ENCODE measurements at places on chromosomes 7 and 10. TPM values are rescaled to one million over a fixed set of nuclear protein-coding genes. Genes with fewer than 3 reads are reported as not detected.

CYP3A4 gene
- total RNA-seq: not detected

TEX36 gene
- total RNA-seq: not detected

GIMAP2 gene
- 42.9 TPM for total RNA-seq

FAM237B gene
- total RNA-seq: not detected

AKR1E2 gene
- total RNA-seq: 2.6 TPM

H2BK1 gene
- total RNA-seq: not detected

CFAP70 gene
- total RNA-seq: 0.86 TPM

KCNIP2 gene
- total RNA-seq: 1.0 TPM

CHST12 gene
- 8.3 TPM for total RNA-seq

FFAR4 gene
- total RNA-seq: not detected

RINT1 gene
- total RNA-seq: 28.4 TPM

LBX1 gene
- not detected for total RNA-seq

HACD1 gene
- 1.9 TPM for total RNA-seq

EPO gene
- not detected for total RNA-seq

JCAD gene
- total RNA-seq: 0.04 TPM

DNA sequence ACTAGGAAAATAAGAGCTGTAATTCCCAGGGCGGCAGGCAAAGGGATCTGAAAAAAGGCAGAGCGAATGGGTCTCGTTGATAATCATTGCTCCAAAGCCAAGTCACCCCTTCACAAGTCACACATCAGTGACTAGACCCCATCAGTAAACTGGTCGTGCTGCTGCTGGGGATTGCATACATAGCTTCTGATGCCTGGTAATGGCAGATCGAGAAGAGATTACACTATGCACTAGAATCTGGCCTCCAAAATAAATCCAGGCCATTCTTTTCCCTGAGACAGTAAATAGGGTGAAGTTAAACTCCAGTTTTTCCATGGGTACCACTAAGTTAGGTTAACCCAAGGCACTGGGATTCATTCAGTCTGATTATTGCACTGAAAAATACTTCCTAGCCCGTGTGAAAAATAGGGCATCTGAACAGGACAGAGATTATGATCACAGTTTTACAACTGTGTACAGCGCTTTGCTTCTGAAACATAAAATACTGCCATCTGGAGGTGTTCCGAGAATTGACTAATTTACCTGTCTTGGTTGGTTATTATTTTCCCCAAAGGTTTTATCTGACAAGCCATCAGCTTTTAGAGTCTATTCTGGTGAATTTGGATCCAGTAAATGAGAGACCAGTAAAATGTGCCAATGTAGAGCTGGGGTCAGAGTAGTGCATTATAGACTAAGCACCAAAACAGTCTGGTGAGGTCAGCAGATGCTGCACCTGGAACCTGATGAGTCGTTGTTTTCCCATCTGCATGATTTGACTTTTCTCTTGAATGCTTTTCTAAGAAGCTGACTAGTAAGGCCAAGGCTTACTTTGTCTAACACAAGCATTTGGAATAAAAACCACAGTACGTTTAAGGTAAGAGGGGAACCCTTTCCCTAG, 82.9 kb upstream of the AFAP1L2 start:
- DNase-seq: no peak

DNA sequence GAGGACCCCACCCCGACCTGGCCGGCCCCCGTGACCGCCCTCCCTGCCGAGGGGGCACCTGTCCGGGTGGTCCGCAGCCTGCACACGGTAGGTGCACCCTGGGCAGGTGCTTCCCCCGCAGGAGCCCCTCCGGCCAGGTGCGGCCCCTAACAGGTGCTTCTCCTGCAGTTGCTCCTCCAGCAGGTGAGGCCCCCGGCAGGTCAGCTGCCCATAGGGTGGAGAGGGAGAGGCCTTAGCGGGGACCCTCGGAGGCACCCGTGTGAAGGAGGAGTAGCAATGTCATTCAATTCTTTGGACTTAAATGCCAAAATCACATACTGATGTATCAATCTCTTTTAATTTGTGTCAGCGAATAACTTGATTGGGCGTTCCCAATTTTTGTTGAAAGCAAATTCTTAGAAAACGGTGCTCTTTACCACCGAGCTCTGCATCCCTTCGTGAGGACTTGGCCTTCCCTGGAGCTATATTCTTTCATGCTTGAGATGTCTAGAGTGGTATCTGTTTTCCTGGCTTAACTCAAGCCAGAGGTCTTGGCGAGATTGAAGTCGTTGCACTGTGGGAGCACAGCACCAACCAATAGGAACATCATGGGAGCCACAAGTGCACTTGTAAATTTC, 738 bp upstream of the NCAPG2 start:
- DNase-seq: no peak

- no peak for DNase-seq
Measured at GRCh38 chr10:5442065-5442989, 30.0 kb downstream of the NET1 start.

- DNase-seq: no peak
Measured at GRCh38 chr7:75943864-75944263, 28.9 kb downstream of the POR start.

GRCh38 chr10:7370511-7370910, 40.3 kb downstream of the SFMBT2 start:
- DNase-seq: no peak

DNA sequence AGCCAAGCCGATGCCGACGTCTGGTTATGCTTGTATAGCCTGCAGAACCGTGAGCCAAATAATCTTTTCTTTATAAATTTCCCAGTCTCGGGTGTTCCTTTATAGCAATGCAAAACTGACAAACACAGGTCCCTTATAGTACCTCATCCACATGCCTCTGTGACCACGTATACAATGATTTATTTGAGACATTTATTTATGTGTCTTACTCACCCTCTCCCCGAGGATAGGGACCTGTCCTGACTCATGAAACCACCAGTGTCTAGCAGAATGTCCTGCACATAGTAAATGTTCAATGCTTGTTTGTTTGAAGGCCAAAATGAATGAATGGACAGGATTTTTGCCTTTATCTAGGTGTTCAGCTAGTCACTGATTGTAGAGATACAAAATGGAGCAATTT, 147.9 kb upstream of the FZD8 start:
- DNase-seq: no peak

- no peak for DNase-seq
Measured at GRCh38 chr7:132941428-132941827, 140.5 kb downstream of the CHCHD3 start.

DNA sequence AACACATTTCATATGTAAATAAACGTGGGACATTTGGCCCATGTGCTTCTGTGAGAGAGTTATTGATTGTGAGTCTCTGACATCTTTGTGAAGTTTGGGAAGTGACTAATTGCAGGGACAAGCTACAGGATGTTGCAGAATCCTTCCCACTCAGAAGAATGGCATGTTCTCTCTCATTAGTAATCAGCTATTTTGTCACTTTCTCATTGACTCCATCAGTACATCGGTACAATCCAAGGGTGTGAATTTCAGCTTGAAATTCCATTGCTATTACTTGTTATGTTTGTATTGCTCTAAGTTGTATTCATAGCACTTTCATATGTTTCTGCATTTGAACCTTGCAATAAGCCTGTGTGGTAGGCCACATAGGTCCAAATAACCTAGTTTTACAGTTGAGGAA, 100.0 kb upstream of the KCNMA1 start:
- no peak for DNase-seq

- no peak for DNase-seq
Measured at GRCh38 chr7:157522954-157523353, 186.2 kb downstream of the DNAJB6 start.

- DNase-seq: no peak
Measured at GRCh38 chr7:63067897-63068585, 930.6 kb upstream of the ZNF722 start.

GRCh38 chr7:7830122-7830878, 111.9 kb upstream of the RPA3 start:
- no peak for DNase-seq

DNA sequence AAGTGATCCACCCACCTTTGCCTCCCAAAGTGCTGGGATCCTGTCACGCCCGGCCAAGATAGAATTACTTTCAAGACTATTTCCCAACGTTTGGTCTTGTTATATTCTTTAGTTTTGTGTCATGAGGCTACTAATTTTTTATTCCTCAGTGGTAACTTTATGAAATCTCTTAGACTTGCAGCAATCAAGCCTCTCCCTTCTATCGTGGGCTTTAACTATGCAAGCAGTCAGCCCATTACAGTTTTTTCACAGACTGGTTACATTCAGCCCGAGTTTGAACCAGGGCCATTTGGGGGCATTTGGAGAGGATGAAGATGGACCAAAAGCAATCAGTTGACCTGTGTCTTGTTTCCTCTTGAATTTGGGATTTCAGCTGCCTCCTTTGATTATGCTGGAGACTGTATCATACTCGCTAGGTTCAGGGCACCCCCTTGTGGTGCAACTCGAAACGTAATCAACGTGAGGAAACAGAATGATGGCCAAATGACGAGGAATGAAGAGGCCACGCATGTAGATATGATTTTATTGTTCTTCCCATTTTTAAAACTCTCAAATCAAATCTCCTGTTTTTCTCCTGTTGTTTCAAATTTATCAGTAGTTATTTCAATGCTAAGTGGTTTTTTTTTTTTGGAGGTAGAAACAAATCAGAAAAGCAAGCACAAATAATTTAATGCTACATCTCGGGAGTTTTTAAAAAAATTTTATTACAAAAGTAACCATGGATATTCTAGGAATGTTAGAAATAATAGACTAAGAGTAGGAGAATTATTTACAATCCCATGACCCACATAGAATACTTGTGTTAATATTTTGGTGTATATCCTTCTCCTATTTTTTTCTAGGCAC, 151.6 kb downstream of the KIAA1217 start:
- no peak for DNase-seq

- DNase-seq: no peak
Measured at GRCh38 chr10:130224228-130224627, 88.0 kb downstream of the GLRX3 start.

DNA sequence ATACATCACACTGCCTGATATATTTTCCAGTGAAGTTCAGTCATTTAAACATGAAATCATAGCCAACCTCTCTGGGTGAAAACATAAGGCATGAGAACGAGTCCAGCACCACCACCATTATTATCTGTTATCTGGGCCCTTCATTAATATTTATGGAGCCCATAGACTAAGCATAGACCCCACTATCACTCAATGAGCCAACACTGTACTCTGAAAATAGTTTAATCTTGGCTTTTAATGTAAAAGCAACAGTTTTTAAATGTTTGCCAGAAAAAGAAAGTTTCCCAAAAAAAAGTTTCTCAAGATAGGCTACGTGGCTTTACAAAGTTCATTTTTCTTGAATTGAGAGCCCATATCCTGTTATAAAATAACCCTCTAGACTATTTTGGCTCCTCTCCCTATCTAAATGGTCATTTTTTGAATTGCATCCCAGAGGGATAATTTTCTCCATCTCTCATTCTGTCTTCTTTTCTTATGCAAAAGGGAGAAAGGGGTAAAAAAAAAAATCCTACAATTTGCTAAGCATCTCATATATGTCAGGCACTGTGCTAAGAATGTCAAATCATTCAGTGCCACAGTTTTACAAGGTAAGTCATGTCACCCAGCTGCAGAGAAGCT, 66.1 kb downstream of the FZD1 start:
- DNase-seq: no peak

- DNase-seq: no peak
Measured at GRCh38 chr10:118710487-118710886, 44.3 kb downstream of the CACUL1 start.

GRCh38 chr10:28881171-28881882, 204.0 kb downstream of the BAMBI start:
- DNase-seq: no peak

DNA sequence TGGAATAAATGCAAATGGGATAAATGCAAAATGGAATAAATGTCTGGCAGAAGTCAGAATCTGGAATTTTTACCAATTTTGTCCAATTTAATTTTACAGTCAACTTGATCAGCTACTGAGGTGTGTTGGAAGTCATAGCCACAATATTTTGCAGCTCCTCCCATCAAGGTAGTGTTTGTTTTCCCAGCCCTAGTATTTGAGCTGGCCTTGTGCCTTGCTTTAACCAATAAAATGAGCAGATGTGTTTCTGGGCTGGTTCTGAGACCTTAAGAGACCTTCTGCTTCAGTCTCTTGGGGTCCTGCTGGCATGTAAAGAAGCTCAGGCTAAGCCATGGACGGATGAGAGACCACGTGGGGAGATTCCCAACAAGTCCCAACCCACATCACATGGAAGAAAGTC, 42.7 kb upstream of the RSBN1L start:
- no peak for DNase-seq

DNA sequence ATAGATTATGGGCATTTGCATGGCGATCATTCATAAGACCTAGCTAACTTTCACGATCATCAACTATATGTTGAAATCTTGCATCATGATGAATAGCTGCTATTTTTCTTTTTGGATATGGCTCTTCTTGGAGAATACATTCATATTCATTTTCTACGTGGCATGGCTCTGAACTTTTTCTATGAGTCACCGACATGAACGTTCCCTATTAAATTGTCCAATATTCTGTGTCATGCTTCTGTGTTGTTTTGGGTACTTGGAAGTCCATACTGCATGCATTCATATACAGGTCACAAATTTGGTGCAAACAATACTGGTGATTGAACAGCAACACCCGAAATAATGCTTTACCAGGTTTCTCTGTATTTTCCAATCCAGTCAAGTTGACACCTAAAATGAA, 37.9 kb upstream of the ANKRD1 start:
- DNase-seq: no peak

GRCh38 chr10:77969114-77969513, 42.6 kb upstream of the DLG5 start:
- DNase-seq: no peak
